ENCODE measurements at places on chromosomes 2 and 18. TPM values are rescaled to one million over a fixed set of nuclear protein-coding genes. Genes with fewer than 3 reads are reported as not detected.

Gene SNORC
- 0.99 TPM for total RNA-seq

GRCh38 chr2:49928551-49928950 lies 774.2 kb upstream of the FSHR start:
- H3K27me3 ChIP-seq: no peaks in the 10 kb centered on the region
- no peak overlapping the region for H3K27ac ChIP-seq
- H3K36me3 ChIP-seq: no peaks in the 10 kb centered on the region

Gene KCNE4
- total RNA-seq: not detected

Gene STAT4
- 154 TPM for total RNA-seq

Gene NEU2
- not detected for total RNA-seq

DNA sequence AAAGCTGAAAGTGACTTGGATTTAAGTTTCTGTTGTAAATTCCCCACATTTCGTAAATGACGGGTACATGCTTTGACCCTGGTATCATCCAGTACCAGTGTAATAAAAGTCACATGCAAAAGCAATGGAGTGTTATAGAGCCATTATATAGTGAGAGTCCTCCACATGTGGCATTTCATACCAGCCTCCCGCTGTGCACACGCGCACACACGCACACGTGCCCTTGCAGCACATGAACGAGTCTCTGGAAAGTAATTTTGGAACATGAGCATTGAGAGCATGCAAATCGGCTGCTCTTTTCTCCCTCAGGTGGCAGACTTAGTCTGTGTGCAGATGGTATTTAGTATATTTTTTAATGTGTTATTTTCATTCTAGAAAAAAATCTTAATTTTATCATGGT lies 198.1 kb downstream of the ZNF407 start:
- no peaks in the 10 kb centered on the region for H3K27me3 ChIP-seq
- no peak for DNase-seq
- H3K27ac ChIP-seq: no peak overlapping the region
- H3K4me1 ChIP-seq: peaks cover 6% of the 10 kb centered on the region
- no peak overlapping the region for H3K4me3 ChIP-seq
- no peaks in the 10 kb centered on the region for H3K36me3 ChIP-seq

- no peak overlapping the region for H3K4me3 ChIP-seq
- no peak overlapping the region for H3K27ac ChIP-seq
- H3K36me3 ChIP-seq: no peaks in the 10 kb centered on the region
- H3K27me3 ChIP-seq: no peaks in the 10 kb centered on the region
- no peak for DNase-seq
These were observed 162.7 kb downstream of the FSHR start for GRCh38 chr2:48991415-48992131.

- H3K27ac ChIP-seq: no peak overlapping the region
- no peaks in the 10 kb centered on the region for H3K27me3 ChIP-seq
- no peaks in the 10 kb centered on the region for H3K36me3 ChIP-seq
- no peak for DNase-seq
- no peak overlapping the region for H3K4me3 ChIP-seq
- peaks cover 13% of the 10 kb centered on the region for H3K4me1 ChIP-seq
These were observed 139.6 kb downstream of the CTIF start for GRCh38 chr18:48678237-48679115.

DNA sequence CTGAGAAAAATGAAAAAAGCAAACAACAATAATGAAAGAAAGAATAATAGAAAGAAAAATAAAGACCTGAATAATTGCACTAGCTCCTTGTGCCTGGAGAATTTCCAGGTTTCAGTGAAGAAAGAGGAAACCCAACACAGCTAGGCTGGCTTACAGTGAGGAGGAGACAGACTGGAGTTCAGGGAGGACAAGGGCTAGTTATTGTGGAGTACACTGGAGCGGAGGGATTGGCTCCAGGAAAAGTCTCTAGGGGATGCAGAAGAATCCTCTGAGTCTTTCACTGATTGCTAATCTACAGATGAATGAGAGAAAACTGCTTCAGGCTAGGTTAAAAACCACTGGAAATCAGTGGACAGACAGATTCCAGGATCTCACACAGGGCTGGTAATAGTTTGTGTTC lies 163.6 kb upstream of the RBMS1 start:
- H3K27ac ChIP-seq: no peak overlapping the region
- no peak overlapping the region for H3K4me3 ChIP-seq
- no peak for DNase-seq
- H3K27me3 ChIP-seq: peaks cover 13% of the 10 kb centered on the region

GRCh38 chr2:156321243-156321904 lies 11.1 kb downstream of the NR4A2 start:
- no peak overlapping the region for H3K27ac ChIP-seq
- H3K27me3 ChIP-seq: peaks cover 74% of the 10 kb centered on the region
- no peak for DNase-seq
- peaks cover 37% of the 10 kb centered on the region for H3K4me1 ChIP-seq

DNA sequence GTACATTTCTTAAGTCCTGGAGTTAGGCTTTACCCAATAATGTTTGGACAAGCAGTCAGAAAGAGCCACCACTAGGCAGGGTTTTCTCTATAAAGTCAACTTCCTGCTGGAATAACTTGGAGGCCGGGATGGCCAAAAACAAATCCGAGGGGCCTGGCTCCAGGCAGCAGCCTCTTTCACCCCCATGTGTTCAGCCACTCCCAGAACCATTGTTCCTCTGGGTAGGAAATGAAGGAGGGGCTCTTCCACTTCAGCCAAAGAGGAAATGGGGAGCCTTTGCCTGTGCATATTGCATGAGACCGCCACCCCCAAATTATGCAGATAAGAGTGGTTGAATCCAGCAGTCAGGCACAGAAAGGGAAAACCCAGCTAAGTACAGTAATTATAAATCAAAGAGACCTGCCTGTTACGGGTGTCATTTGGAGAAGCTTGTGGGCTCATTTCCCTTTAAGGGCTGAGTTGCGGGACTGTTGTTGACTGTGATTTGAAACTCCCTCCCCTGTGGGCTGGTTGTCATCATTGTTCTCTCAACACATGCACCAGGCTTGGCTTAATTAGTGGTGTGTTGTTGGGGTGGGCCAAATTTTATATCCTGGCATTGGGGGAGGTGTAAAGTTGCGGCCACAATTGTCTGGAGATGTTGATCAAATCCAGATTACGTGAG lies 212.8 kb upstream of the SOX11 start:
- no peak for DNase-seq
- H3K4me1 ChIP-seq: no peaks in the 10 kb centered on the region

GRCh38 chr2:134818321-134818720 lies 20.1 kb upstream of the ACMSD start:
- no peak overlapping the region for H3K27ac ChIP-seq
- no peaks in the 10 kb centered on the region for H3K36me3 ChIP-seq
- H3K4me1 ChIP-seq: no peaks in the 10 kb centered on the region
- no peaks in the 10 kb centered on the region for H3K27me3 ChIP-seq
